ENCODE measurements at places on chromosomes 7 and 10. TPM values are rescaled to one million over a fixed set of nuclear protein-coding genes. Genes with fewer than 3 reads are reported as not detected.

TMEM140 gene
- total RNA-seq = 18.4 TPM

GRCh38 chr10:1400101-1401070 is 336.9 kb downstream of the ADARB2 start:
- no peaks in the 10 kb centered on the region for H3K27me3 ChIP-seq
- DNase-seq = no peak
- H3K4me3 ChIP-seq = no peak overlapping the region
- no peaks in the 10 kb centered on the region for H3K4me1 ChIP-seq

ASB13 gene
- 21.4 TPM for total RNA-seq

HMX2 gene
- total RNA-seq = not detected

ANKRD16 gene
- total RNA-seq = 22.6 TPM
